ENCODE measurements at places on chromosomes 7 and 10. TPM values are rescaled to one million over a fixed set of nuclear protein-coding genes. Genes with fewer than 3 reads are reported as not detected.

FGFBP3 gene
- total RNA-seq, result 29.8 TPM

ABCA13 gene
- 0.16 TPM for total RNA-seq

ADCY1 gene
- total RNA-seq, result 226 TPM

VSTM4 gene
- total RNA-seq, result 2.3 TPM

TRIM50 gene
- 0.16 TPM for total RNA-seq

IGF2BP3 gene
- total RNA-seq, result 84.1 TPM

UPK3BL2 gene
- 1.4 TPM for total RNA-seq

PNLIPRP2 gene
- not detected for total RNA-seq

ZNF804B gene
- 4.2 TPM for total RNA-seq

GPR26 gene
- 3.1 TPM for total RNA-seq

RAPGEF5 gene
- total RNA-seq, result 81.4 TPM

FAM25A gene
- not detected for total RNA-seq

SLC18A2 gene
- not detected for total RNA-seq
